ENCODE measurements at places on chromosomes 4 and X.

GRCh38 chrX:1002611-1003010, 209.8 kb downstream of the CRLF2 start:
- peaks cover 3% of the 10 kb centered on the region for H3K4me1 ChIP-seq
- no peak for DNase-seq
- no peak overlapping the region for H3K4me3 ChIP-seq
- no peaks in the 10 kb centered on the region for H3K27me3 ChIP-seq
- H3K36me3 ChIP-seq, result no peaks in the 10 kb centered on the region

- no peak overlapping the region for H3K4me3 ChIP-seq
- H3K4me1 ChIP-seq, result no peaks in the 10 kb centered on the region
- no peak for DNase-seq
- H3K27me3 ChIP-seq, result no peaks in the 10 kb centered on the region
Observed at GRCh38 chr4:137376312-137376711, 156.0 kb downstream of the PCDH18 start.

DNA sequence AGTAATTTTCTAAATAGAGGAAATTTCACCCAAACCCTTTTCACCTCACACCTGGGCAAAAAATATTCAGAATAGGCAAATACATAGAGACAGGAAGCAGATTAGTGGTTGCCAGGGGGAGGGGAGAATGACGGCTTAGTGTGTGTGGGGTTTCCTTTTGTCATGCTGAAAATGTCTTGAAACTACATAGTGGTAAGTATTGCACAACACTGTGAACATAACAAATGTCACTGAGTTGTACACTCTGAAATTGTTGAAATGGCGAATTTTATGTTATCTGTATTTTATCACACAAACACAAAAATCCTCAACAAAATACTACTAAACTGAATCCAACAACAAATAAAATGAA, 60.7 kb upstream of the PLAC1 start:
- H3K4me3 ChIP-seq, result no peak overlapping the region
- no peak overlapping the region for H3K27ac ChIP-seq
- H3K4me1 ChIP-seq, result no peaks in the 10 kb centered on the region
- no peak for DNase-seq

- no peaks in the 10 kb centered on the region for H3K4me1 ChIP-seq
- no peak overlapping the region for H3K4me3 ChIP-seq
- H3K27me3 ChIP-seq, result peaks cover 27% of the 10 kb centered on the region
- DNase-seq, result no peak
- H3K27ac ChIP-seq, result no peak overlapping the region
Observed at GRCh38 chr4:6380746-6381410, 91.5 kb downstream of the PPP2R2C start.

DNA sequence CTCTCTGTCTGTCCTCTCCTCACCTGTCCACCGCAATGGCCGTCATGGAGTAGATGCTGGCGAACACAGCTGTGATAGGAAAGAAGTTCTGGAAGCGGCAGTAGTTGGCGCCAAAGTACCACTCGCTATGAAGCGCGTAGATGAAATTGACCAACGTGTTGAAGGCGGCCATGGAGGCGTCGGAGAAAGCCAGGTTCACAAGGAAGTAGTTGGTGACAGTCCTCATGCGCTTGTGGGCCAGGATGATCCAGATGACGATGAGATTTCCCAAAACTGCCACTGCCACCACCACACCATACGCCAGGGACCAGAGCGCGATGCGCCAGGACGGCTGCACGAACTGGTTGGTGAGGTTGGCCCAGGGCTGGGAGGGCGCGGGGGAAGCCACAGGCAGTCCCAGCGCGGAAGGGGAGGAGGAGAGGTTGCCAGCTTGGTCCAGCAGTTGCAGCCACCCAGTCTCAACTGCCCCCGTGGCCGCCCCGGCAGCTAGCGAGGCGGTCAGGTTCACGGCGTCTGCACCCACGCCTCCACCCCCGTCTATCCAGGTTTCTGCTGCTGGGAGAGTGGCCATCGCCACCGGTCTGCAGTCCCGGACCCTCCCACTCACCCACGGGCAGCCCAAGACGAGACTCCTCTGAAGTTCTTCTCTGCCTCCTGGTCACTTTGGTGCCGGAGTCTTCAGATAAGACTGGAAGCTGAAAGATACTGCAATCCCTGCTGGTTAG, 518 bp downstream of the TACR3 start:
- H3K27me3 ChIP-seq, result peaks cover 5% of the 10 kb centered on the region
- no peak overlapping the region for H3K27ac ChIP-seq
- DNase-seq, result no peak
- no peaks in the 10 kb centered on the region for H3K4me1 ChIP-seq
- no peaks in the 10 kb centered on the region for H3K36me3 ChIP-seq

GRCh38 chr4:44777115-44777514, 50.8 kb upstream of the GNPDA2 start:
- H3K27ac ChIP-seq, result no peak overlapping the region
- no peaks in the 10 kb centered on the region for H3K4me1 ChIP-seq
- H3K27me3 ChIP-seq, result peaks cover 3% of the 10 kb centered on the region
- H3K36me3 ChIP-seq, result no peaks in the 10 kb centered on the region

- H3K36me3 ChIP-seq, result no peaks in the 10 kb centered on the region
- H3K27ac ChIP-seq, result no peak overlapping the region
- DNase-seq, result no peak
- H3K4me1 ChIP-seq, result no peaks in the 10 kb centered on the region
- H3K4me3 ChIP-seq, result no peak overlapping the region
Observed at GRCh38 chrX:45454290-45454689, 253.6 kb upstream of the DIPK2B start.

GRCh38 chrX:78603908-78604307, 55.2 kb downstream of the RTL3 start:
- no peak overlapping the region for H3K4me3 ChIP-seq
- no peaks in the 10 kb centered on the region for H3K27me3 ChIP-seq

DNA sequence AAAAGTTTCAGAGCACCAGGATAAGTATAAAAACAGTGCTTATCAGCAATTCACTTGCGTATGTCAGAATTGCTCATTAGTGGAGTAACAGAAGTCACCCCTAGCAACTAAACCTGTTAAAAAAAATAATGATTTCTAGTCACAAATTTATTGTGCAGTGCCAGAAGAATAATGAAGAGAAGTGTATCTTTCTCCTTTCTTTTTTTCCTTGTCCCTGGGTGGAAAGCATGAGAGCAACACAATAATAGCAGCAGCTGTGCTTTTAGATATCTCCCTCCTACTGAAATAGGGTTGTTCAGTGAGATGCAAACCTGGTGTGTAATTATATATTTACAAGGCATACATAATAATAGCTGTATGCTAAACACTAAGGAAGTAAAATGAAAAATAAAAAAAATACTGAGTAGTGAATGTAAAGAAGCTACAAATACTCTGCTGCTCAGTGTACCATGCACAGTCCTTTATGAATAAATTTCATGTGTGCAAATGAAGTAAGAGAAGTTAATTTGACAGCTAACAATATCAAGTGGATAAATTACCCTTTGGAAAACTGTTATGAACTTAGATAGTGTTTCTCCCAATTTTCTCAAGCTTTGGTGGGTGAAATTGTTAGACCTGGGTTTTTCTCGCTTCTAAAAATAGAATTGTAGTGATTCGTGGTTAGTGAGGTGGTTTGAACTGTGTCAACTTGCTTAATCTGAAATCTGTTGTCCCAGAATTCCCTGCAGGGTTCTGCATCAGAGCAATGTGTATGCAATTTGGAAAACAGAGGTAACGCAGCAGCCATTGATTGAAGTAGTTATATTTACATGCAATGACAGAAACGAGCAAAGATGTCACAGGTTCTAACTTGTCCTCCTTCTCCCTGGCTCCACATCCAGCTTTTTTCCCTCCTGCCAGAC, 125.7 kb upstream of the NDST3 start:
- H3K27ac ChIP-seq, result no peak overlapping the region
- H3K4me1 ChIP-seq, result no peaks in the 10 kb centered on the region
- H3K27me3 ChIP-seq, result no peaks in the 10 kb centered on the region

- peaks cover 22% of the 10 kb centered on the region for H3K4me1 ChIP-seq
- no peaks in the 10 kb centered on the region for H3K27me3 ChIP-seq
- no peak for DNase-seq
- peaks cover 8% of the 10 kb centered on the region for H3K36me3 ChIP-seq
- H3K27ac ChIP-seq, result peak overlapping the region; percentile 79
Observed at GRCh38 chr4:10832806-10833628, 148.4 kb upstream of the CLNK start.

GRCh38 chr4:141154725-141155124, 21.5 kb upstream of the RNF150 start:
- no peak overlapping the region for H3K27ac ChIP-seq
- peaks cover 19% of the 10 kb centered on the region for H3K27me3 ChIP-seq
- no peaks in the 10 kb centered on the region for H3K36me3 ChIP-seq
- no peaks in the 10 kb centered on the region for H3K4me1 ChIP-seq
- DNase-seq, result no peak

GRCh38 chr4:75939890-75940691, 722 bp downstream of the NAAA start:
- H3K4me1 ChIP-seq, result peaks cover 2% of the 10 kb centered on the region
- no peaks in the 10 kb centered on the region for H3K27me3 ChIP-seq
- peak overlapping the region; percentile 98 for H3K27ac ChIP-seq
- peaks cover 20% of the 10 kb centered on the region for H3K36me3 ChIP-seq
- H3K4me3 ChIP-seq, result peak overlapping the region; percentile 95
- DNase-seq, result peak; percentile 70

DNA sequence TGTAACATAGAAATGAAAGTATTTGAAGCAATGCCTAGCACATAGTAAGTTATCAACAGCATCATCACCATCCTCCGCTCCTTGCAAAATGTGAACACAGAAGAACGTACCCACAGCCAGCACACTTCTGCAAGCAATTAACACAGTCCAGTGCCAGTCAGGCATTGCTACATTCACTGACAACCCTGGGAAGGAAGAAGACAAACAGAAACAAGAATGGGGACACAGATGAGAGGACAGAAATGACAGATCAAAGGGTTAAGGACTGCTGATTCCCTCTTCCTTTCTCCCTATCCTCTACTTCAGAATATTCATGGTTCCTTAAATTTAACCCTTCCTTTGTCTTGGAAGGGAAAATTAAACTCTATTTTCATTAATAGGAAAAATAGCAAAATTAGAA, 53.1 kb downstream of the CHM start:
- no peak overlapping the region for H3K4me3 ChIP-seq
- peaks cover 29% of the 10 kb centered on the region for H3K4me1 ChIP-seq
- DNase-seq, result no peak
- peaks cover 5% of the 10 kb centered on the region for H3K36me3 ChIP-seq

- no peak overlapping the region for H3K27ac ChIP-seq
- H3K27me3 ChIP-seq, result peaks cover 17% of the 10 kb centered on the region
- DNase-seq, result no peak
- H3K4me3 ChIP-seq, result no peak overlapping the region
Observed at GRCh38 chr4:112895811-112896608, 153.4 kb upstream of the ANK2 start.

GRCh38 chr4:21544415-21544814, 404.2 kb downstream of the KCNIP4 start:
- H3K36me3 ChIP-seq, result no peaks in the 10 kb centered on the region
- H3K4me1 ChIP-seq, result no peaks in the 10 kb centered on the region
- H3K27me3 ChIP-seq, result no peaks in the 10 kb centered on the region
- H3K27ac ChIP-seq, result no peak overlapping the region
- no peak overlapping the region for H3K4me3 ChIP-seq

DNA sequence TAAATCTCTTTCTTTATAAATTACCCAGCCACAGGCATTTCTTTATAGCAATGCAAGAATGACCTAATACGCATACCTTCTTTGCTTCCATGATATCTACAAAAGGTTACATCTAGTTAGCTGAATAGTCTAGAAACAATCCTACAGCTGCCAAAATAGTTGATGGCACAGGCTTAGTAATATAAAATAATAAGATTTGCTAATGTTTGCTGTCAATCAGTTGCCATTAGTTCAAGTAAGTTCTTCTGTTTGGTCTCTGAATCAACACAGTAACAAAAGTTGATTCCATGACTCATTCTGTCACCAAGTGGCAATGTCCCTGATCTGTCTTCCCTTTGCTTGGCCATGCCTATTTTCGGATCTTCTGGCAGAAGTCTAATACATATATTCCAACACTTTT, 470.2 kb downstream of the SPRY1 start:
- H3K4me1 ChIP-seq, result no peaks in the 10 kb centered on the region
- no peak for DNase-seq
- no peak overlapping the region for H3K27ac ChIP-seq
- no peak overlapping the region for H3K4me3 ChIP-seq
- H3K36me3 ChIP-seq, result no peaks in the 10 kb centered on the region

DNA sequence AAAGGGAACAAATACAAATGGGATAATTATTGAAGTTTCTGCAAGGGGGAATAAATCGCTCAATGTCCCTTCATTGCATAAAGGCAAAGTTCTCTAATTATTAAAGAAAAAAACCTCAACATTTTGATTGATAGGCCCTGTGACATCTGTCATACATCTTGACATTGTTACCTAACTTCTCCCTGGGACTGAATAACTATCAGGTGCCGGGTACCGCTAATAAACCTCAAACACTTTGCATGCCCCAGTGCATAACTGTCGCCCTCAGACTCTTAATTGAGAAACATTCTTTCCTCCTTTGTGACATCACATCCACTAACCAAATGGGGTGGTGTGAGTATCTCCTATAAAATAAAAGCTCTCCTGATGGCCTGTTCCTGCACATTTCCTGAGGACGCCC, at the start of gene ADAM29:
ADAM29 (plus strand) TSS at position 301 of the 400 bp plus-strand sequence. CDS start 57,168 bp downstream, outside the sequence.
- H3K4me1 ChIP-seq, result no peaks in the 10 kb centered on the region
- H3K36me3 ChIP-seq, result no peaks in the 10 kb centered on the region
- no peak for DNase-seq
- H3K27ac ChIP-seq, result no peak within 1 kb of the TSS

GRCh38 chrX:85666471-85666870, 287.0 kb upstream of the POF1B start:
- H3K4me3 ChIP-seq, result no peak overlapping the region
- no peak overlapping the region for H3K27ac ChIP-seq
- no peak for DNase-seq

DNA sequence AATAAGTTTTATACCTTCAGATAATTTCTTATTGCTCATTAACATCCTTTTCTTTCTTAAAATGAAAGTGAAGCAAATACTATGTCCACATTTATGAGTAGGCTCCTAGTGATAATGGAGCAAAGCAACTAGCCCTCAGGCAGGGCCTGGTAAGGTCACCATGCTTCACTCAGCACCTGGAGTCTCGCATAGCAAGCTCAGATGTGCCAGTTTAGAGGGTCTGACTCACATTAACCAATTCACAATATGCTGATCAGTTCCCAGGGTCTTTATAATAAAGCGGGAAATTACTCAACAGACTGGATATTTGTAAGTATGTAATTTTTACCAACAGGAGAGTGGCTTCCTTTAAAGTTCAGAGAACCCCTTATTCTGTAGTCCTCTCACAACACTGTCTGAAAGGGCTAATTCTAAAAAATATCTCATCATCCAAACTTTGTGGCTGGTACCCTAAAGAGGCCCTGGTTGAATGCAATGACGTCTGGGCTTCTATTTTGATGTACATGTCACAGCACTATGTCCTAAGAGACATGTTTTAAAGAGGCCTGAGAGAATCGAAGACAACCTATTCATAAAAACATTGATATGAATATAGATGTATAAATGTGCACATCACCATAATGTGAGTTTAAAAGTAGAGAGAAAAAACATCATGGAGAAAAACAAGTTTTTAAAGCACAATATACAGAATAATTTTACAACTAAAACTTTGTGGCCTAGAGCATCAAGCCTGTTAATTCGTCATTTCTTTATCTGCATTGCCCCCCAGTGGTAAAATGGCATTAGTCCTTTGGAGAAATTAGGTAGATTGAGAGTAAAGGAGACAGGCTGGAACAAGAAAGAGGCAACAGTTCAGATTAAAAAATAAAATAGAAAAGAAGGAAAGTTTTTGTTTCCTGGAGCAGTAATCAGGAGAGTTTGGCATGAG, 44.3 kb downstream of the IL21 start:
- H3K36me3 ChIP-seq, result no peaks in the 10 kb centered on the region
- DNase-seq, result no peak
- peaks cover 34% of the 10 kb centered on the region for H3K27me3 ChIP-seq
- H3K4me3 ChIP-seq, result no peak overlapping the region

- peak overlapping the region; percentile 27 for H3K4me3 ChIP-seq
- no peaks in the 10 kb centered on the region for H3K27me3 ChIP-seq
- H3K36me3 ChIP-seq, result peaks cover 13% of the 10 kb centered on the region
- H3K27ac ChIP-seq, result peak overlapping the region; percentile 77
- H3K4me1 ChIP-seq, result peaks cover 37% of the 10 kb centered on the region
- DNase-seq, result no peak
Observed at GRCh38 chr4:39631700-39632079, 7.0 kb downstream of the SMIM14 start.
